GM12878 (cell line): ENCODE measurements at places on chromosomes 7 and 10.

- DNase-seq = no peak
Measured at GRCh38 chr10:110083884-110084283, 76.1 kb downstream of the ADD3 start.

- no peak for DNase-seq
Measured at GRCh38 chr7:55574051-55574717, 1.9 kb upstream of the VOPP1 start.

DNA sequence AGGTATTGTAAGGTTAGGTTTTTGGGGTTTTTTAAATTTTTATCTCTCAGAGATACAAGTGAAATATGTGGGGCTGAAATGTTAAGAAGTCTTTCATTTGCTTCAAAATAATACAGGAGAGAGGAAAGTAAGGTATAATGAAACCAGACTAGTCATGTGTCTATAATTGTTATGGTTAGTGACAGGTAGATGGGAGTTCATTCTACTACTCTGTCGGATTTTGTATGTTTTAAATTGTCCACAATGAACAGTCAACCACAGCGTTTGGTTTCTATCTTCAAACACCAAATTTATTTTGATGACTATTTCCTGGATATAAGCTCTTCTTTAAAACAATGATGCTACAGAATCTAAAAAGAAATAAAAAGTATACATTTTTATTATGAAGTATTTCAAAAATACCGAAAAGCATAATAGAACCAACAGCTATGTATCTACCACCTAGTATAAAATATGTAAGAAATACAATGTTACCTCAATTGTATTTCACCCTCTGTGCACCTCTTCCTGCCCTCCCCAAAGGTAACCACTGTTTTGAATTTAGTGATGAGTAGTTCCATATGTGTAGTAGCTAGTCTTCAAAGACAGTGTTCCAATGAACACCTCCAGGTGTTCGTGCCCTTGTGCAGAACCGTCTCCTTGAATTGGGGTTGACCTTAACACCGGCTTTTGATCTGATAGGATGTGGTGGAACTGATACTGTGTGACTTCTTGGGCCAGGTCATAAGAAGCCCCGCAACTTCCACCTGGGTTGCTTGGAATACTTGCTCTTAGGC is 74.8 kb upstream of the CDK1 start:
- no peak for DNase-seq

GRCh38 chr10:127977357-127978009 is 70.6 kb downstream of the PTPRE start:
- no peak for DNase-seq

GRCh38 chr10:59905731-59906416 is 482 bp downstream of the CCDC6 start:
- DNase-seq = no peak

DNA sequence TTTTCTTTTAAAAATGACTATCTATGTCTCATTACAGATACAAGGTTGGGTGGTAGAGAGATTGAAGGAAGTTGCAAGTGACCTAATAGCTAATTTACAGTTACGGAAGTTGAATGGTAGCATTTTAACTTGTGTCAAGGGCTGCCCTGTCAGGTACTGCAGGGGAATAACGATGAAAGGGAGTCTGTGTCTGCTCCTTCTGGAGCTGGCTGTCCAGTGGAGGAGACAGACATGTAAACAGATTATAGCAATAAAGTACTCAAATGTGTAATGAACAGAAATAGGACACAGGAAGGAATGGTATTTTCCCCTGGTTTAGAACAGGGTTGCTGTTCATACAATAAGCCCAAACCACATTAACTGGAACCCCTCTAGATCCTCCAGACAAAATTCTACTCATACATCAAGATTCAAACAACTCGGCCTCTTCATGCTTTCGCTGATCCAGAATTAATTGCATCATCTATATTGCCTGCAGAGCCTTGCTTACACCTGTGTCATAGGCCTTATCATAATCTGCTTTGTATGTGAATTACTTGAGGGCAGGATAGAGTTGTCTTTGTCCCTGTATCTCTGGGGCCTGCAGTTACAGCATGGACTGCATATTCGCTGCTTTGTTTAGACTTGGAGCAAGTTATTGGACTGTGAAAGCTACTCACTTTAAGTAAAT is 42.8 kb downstream of the AUTS2 start:
- DNase-seq = no peak
